ENCODE measurements at places on chromosomes 12 and 14. TPM values are rescaled to one million over a fixed set of nuclear protein-coding genes. Genes with fewer than 3 reads are reported as not detected.

The OTX2 gene
- not detected for polyA plus RNA-seq

The KRT77 gene
- not detected for polyA plus RNA-seq

The CISTR gene
- not detected for polyA plus RNA-seq

The B4GALNT3 gene
- 0.05 TPM for polyA plus RNA-seq

The TMEM121 gene
- polyA plus RNA-seq: 1.6 TPM

The PZP gene
- polyA plus RNA-seq: not detected

The KRT85 gene
- polyA plus RNA-seq: not detected

The ARHGAP9 gene
- 162 TPM for polyA plus RNA-seq

The STRAP gene
- 93.2 TPM for polyA plus RNA-seq

The KRT75 gene
- polyA plus RNA-seq: not detected

The TIGAR gene
- polyA plus RNA-seq: 9.4 TPM

The PTHLH gene
- not detected for polyA plus RNA-seq

DNA sequence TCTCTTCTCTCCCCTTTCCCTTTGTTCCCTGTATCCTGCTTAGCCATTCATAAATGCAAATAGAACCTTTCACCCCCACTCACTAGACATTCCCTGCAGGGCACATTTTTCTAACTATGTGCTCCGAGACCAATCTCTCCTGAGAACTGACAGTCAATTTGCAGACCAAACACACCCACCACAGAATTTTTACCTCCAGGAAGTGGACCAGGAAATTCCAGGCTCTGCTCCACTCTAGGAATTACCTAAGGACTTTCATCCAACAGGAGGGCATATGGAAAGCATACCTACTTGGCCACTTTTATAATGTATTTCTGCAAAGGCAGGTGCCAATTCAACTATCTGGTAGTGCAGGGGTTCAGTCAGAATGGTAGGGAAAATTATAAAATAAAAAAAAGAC is 8.9 kb upstream of the TAS2R46 start:
- H3K4me3 ChIP-seq: no peak overlapping the region
- no peak for DNase-seq
- H3K27ac ChIP-seq: no peak overlapping the region
- H3K36me3 ChIP-seq: peaks cover 5% of the 10 kb centered on the region
- H3K4me1 ChIP-seq: peaks cover 17% of the 10 kb centered on the region
- no peaks in the 10 kb centered on the region for H3K27me3 ChIP-seq

- DNase-seq: no peak
- H3K4me3 ChIP-seq: no peak overlapping the region
- H3K4me1 ChIP-seq: no peaks in the 10 kb centered on the region
Observed at GRCh38 chr12:16352481-16352880, 5.0 kb downstream of the MGST1 start.

- H3K36me3 ChIP-seq: no peaks in the 10 kb centered on the region
- no peak for DNase-seq
- no peak overlapping the region for H3K27ac ChIP-seq
- H3K27me3 ChIP-seq: peaks cover 22% of the 10 kb centered on the region
- H3K4me3 ChIP-seq: no peak overlapping the region
Observed at GRCh38 chr12:52612431-52613383, 5.7 kb downstream of the KRT73 start.

DNA sequence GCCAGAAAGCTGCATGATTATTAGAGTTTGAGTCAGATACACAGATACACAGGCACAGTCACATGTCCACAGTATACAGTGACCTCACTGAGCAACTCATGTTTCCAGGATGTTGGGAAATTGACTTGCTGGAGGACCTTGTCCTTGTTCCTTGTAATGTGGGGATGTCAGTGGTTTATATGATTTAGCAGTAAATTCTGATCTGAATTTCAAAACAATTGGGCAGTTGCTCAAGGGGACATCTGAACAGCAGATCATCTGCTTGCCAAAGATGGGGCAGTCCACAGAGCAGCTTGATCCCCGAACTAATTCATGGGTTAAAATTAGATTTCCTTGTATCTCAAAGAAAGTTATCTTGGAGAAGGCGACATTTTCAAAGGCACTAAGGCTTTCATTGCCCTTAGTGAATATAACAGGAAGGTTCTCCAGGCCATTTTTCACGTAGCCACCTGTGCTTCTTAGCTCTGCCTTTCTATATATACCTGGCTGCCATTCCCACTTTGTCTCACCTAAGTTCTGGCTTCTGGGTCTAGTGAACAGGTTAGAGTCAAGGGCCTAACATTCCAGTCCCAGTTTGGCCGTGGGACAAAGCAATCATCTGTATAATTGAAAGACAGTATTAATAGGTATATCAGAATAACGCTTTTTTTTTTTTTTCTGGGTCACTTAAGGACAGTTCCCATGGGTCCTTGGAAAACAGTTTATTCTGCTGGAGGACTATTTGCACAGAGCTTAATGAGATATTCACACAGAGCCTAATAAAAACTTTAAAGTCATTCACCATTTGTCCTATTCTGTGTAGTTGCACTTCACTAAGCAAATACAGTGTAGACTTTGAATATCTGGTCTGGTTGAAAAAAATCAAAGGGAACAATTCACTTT is 64.9 kb upstream of the STRN3 start:
- H3K4me1 ChIP-seq: no peaks in the 10 kb centered on the region
- H3K36me3 ChIP-seq: no peaks in the 10 kb centered on the region
- peak overlapping the region; percentile 15 for H3K27ac ChIP-seq
- no peak overlapping the region for H3K4me3 ChIP-seq
- DNase-seq: no peak
- no peaks in the 10 kb centered on the region for H3K27me3 ChIP-seq

DNA sequence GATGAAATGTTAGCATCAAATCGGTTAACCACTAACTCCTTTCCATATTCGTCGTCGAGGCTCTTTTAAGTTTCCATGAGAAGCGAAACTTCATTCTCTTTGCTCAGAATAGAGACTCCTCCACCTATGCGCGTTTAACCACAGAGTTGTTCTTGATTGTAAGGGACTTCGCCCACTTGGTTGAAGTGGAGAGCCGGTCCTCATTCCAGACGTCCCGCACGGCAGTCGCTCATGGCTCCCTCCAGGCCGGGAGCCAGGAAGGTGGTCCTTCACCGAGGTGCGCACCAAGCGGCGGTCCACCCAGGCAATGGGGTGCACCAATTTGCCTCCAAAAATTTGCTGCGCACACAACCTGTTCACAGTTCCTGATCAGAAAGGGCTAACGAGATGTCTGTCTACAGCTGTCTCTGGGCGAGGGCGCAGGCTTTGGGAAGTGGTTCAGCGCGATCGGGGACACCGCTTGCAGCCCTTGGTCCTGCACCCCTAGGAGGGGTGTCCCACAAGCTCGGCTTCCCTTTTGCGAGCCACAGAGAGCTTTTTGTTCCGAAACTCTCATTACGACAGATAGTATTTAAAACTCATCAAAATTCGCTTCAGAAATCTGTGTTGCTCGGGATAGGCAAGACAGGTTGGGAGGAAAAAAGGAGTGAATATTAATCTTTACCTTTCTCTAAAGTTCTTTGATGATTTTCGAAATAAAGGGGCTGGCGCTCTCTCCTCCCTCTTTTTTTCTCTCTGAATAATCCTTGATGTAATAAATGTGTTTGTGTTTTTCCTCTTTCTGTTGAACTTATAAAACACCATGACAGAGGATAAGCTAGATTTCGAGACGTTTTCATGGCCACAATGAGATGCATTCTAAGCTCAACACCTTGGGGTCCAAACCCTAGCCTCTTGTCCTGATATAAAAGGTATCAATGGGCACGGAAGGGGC is 6.4 kb upstream of the ALX1 start:
- H3K27ac ChIP-seq: peak overlapping the region; percentile 78
- no peaks in the 10 kb centered on the region for H3K36me3 ChIP-seq
- peaks cover 52% of the 10 kb centered on the region for H3K27me3 ChIP-seq
- H3K4me1 ChIP-seq: no peaks in the 10 kb centered on the region
- DNase-seq: no peak
- H3K4me3 ChIP-seq: no peak overlapping the region

DNA sequence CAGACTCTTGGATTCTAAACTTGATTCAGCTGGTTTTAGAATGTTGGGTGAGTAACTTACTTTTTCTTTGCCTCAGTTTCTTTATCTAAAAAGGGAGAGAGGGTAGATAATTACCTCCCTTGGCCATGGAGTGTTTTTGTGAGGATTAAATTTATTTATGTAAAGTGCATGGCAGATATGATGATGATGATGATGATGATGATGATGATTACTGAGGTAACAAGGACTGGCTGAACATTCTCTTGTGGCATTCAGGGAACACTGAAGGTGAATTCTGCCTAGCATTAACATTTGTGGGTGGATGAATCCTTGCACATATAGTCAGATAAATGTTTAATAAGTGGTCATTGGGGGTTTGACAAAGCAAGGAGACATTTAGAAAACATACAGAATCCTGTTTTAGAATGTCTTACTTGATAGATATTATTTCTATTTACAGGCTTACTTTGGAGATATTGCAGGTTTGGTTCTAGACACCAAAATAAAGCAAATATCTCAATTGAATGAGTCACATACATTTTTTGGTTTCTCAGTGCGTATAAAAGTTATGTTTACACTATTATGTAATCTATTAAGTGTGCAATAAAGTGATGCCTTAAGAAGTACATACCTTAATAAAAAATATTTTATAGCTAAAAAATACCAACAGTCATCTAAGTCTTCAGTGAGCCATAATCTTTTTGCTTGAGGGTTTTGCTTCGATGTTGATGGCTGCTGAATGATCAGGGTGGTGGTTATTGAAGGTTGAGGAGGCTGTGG is 123.2 kb downstream of the SNAPC1 start:
- H3K4me3 ChIP-seq: no peak overlapping the region
- no peak for DNase-seq
- H3K27ac ChIP-seq: no peak overlapping the region
- H3K4me1 ChIP-seq: peaks cover 63% of the 10 kb centered on the region
- H3K36me3 ChIP-seq: no peaks in the 10 kb centered on the region

DNA sequence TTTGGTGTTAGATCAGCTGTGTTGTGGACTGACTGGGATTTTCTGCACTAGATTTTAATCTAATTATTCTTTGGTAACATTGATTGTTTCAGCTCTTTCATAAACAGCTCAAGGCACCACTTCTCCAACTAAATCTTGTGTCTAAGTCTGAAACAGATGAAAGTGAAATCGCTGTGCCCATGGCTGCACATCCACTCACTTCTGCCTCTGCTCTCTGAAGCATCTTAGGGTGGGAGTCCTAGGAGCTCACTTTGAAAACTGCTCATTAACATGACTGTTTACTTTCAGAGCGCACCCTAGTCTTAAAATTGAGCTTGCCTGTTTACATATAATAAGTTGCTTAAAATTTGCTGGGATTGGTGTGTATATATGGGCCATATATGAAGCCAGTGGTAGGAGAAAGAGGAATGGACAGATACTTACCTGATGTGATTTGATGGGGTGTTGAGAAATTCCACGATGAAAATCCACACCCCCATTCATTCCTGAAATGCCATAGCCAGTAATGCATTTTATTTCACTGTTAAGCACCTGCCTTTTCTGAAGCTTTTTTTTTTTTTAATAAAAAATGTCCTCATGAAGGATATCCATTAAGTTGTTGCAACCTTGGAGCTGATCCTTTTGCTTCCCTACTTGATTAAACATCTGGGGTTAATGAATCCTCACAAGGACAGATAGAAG is 52.8 kb downstream of the PPFIBP1 start:
- H3K27me3 ChIP-seq: no peaks in the 10 kb centered on the region
- H3K27ac ChIP-seq: no peak overlapping the region
- H3K36me3 ChIP-seq: no peaks in the 10 kb centered on the region
- H3K4me3 ChIP-seq: no peak overlapping the region
- peaks cover 45% of the 10 kb centered on the region for H3K4me1 ChIP-seq
- DNase-seq: no peak

GRCh38 chr12:132534076-132534475 is 44.1 kb downstream of the FBRSL1 start:
- H3K36me3 ChIP-seq: peaks cover 11% of the 10 kb centered on the region
- no peak for DNase-seq
- H3K4me3 ChIP-seq: no peak overlapping the region
- peaks cover 23% of the 10 kb centered on the region for H3K4me1 ChIP-seq

- peaks cover 18% of the 10 kb centered on the region for H3K27me3 ChIP-seq
- DNase-seq: no peak
- H3K4me1 ChIP-seq: no peaks in the 10 kb centered on the region
- H3K36me3 ChIP-seq: no peaks in the 10 kb centered on the region
Observed at GRCh38 chr12:70756118-70756517, 118.9 kb upstream of the PTPRB start.

DNA sequence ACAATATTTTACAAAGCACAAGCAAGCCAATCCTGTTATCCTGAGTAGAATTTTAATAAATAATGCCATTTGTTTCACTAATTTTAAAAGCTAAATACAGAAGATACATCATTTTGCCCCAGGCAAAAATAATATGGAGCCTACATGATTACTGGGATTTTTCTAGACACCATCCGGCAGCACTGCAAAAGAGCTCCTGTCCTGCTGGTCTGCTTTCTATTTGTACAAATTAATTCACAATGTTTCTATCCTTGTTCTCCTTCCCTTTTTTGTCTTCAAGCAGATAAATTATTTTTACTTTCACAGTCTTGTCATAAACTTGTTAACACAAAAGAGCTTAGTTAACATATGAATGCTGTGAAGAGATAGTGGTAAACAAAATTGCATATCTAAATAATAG is 4.6 kb downstream of the SIX1 start:
- H3K27me3 ChIP-seq: peaks cover 83% of the 10 kb centered on the region
- H3K36me3 ChIP-seq: no peaks in the 10 kb centered on the region
- DNase-seq: no peak

- no peak overlapping the region for H3K27ac ChIP-seq
- no peaks in the 10 kb centered on the region for H3K27me3 ChIP-seq
- DNase-seq: no peak
- no peaks in the 10 kb centered on the region for H3K36me3 ChIP-seq
- no peak overlapping the region for H3K4me3 ChIP-seq
Observed at GRCh38 chr12:2110849-2111566, 58.2 kb downstream of the CACNA1C start.

- no peak overlapping the region for H3K27ac ChIP-seq
- H3K4me3 ChIP-seq: no peak overlapping the region
- no peaks in the 10 kb centered on the region for H3K4me1 ChIP-seq
- DNase-seq: no peak
- H3K36me3 ChIP-seq: no peaks in the 10 kb centered on the region
Observed at GRCh38 chr12:112514456-112514855, 95.7 kb downstream of the PTPN11 start.

GRCh38 chr12:124129132-124129531 is 156.1 kb downstream of the ZNF664 start:
- no peak for DNase-seq
- no peak overlapping the region for H3K27ac ChIP-seq
- no peaks in the 10 kb centered on the region for H3K4me1 ChIP-seq
- H3K27me3 ChIP-seq: no peaks in the 10 kb centered on the region
- H3K4me3 ChIP-seq: no peak overlapping the region
- H3K36me3 ChIP-seq: no peaks in the 10 kb centered on the region

DNA sequence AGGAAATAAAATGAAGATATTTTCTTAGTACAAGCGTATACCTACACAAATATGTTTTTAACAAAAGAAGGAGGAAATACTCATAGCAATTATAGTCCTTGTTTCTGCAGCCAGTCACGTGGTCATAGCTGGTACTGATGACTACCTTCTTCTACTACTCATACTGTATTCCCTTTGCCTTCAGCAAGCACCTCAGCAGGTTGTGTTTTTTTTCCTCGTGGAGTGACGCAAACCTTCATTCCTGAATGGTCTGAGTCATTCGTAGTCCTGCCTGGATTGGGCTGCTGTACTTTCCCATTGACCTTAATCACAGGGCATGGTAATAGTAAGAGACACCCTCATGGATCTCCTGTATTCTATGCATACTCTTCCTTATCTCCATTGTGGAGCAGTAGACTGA is 25.7 kb upstream of the SLC16A7 start:
- H3K36me3 ChIP-seq: no peaks in the 10 kb centered on the region
- H3K27ac ChIP-seq: no peak overlapping the region
- H3K4me3 ChIP-seq: no peak overlapping the region
- DNase-seq: no peak
- H3K4me1 ChIP-seq: no peaks in the 10 kb centered on the region
